ENCODE measurements at places on chromosomes 5 and 9.
A peak's percentile ranks its signal among the peaks of the same experiment; 100 is the strongest.

- DNase-seq, result no peak
Observed at GRCh38 chr5:142242272-142242671, 82.5 kb downstream of the SPRY4 start.

- DNase-seq, result no peak
Observed at GRCh38 chr9:70030156-70030555, 13.5 kb upstream of the MAMDC2 start.

- DNase-seq, result no peak
Observed at GRCh38 chr9:93292664-93293328, 108.9 kb downstream of the WNK2 start.

DNA sequence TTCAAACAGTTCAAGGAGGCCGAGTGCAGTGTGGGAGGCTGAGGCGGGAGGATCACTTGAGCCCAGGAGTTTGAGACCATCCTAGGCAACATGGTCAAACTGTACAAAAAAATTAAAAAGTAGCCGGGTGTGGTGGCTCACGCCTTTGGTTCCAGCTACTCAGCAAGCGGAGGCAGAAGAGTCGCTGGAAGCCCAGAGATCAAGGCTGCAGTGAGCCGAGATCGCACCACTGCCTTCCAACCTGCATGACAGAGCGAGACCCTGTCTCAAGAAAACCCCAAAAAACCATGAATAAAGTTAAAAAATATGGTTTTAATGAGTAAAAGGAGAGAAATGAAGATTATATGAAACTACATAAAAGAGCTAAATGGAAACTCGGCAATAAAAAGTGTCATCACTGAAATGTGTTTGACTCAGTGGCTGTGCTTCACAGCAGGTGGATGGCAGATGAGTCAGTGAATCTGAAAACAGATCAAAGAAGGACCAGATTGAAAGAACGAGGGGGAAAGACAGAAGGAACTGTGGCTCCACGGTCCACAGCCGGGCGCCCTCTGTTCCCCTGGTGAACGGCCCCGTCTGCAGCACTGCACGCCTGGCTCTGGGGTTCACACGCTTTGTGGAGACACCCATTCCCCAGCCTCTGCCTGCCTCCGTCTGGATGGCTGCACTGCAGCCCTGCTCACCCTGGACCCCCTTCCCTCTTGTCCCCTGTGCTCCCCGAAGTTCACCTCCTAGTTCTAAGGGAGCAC, 25.1 kb downstream of the EXD3 start:
- DNase-seq, result no peak

DNA sequence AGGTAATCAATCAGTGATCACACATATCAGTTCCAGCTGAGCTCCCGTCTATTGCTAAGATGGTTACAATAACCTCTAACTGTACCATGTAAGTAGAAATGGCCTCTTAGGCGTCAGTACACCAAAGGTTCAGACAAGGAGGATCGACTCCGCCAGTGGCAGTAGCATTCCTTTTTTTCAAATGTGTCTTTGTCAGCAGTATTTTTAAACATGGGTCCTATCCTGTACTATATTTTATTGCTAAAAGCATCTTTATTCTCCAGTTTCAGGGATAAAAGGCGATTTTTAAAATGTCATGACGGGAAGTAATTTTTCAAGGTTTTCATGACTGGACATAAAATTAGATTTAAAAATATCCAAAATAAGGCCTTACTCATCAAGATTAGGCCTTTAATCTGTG, 64.8 kb upstream of the TBCA start:
- DNase-seq, result no peak

DNA sequence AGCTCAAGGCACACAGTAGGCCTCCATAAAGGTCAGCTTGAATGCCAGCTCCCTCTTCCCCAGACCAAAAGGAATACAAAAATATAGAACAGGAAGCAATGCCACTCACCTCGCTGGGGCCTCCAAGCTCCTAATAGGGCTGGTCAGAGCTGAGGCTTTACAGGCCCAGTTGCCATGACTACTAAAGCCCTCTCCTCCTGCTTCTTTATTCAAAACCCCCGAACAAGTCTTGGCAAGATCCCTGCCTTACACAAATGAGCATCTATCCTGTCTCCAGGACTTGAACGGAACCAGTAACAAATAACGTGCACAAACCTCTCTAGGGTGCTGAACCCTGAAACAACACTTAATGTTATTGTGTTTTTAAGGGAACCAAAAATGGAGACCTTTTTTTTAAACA, 136.3 kb downstream of the SIL1 start:
- DNase-seq, result peak; percentile 10

DNA sequence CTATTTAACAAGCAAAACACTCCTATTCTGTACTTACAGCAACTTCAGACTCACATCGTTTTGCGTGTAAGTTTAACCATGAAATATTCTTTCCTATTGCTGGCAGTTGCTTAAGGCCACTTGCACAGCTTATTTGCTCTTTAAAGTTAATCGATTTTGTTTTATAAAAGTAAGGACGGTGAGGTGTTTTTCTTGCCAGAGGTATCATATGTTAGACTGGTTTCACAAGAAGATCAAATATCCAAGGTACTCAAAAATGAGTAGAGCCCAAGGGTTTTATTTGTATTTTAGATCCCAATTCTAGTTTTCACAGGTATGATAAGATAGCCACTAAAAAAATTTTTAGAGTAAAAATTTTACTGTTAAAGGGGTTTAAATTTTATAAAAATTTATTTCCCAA, 16.2 kb downstream of the CLINT1 start:
- DNase-seq, result no peak

DNA sequence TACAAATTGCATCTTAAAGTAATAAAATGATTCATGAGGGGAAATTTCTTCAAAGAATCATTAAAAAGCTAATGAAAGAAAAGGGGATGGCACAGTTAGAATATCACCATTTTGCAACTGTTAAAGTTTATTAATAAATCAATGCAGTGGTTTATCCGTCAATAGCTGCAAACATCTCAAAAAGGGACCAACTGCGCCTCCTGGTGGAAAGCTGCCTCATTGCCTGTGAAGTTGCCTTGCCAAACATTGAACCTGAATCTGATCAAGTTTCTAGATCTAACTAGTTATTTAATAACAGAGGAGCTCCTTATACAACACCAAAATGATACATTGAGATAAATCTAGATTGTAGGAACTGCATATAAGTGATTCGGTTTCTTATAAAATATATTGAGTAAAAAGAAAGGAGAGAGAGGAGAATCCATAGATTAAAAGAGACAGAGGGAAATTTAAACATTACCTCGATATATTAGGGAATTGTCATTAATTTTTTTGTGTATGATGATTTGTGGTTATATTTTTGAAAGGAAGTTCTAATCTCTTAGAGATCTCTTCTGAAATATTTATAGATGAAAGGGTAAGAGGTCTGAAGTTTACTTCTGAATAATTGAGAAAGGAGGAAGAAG, 6.9 kb upstream of the NDUFB6 start:
- peak; percentile 47 for DNase-seq

DNA sequence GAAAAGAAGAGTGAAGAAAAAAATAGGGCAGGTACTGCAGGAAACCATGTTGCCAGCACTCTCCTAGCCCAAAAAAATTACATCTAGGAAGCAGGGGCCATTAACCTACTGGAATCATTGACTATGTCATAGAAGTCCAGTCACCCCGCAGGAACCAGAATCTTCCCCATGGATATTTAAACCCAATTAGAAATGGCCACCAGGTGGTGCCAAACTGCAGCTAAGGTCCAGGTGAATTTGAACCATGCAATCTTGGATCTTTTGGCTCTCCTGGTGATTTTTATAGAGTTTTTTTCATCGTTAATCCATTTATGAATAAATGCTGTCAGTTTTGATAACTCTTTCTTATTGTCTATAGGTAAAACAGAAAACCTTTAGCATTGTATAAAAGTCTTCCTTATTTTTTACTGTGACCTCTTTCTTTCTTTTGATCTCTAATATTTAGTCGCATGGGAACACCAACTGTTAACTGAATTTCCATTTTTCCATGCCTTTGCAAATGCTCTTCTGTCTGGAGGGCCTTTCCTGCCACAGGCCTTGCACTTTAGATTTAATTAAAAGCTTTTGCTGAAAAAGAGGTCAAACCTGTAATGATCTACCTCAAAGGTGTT, 147.5 kb upstream of the FGF10 start:
- no peak for DNase-seq

GRCh38 chr9:130128251-130128650, 44.0 kb upstream of the NCS1 start:
- DNase-seq, result no peak

DNA sequence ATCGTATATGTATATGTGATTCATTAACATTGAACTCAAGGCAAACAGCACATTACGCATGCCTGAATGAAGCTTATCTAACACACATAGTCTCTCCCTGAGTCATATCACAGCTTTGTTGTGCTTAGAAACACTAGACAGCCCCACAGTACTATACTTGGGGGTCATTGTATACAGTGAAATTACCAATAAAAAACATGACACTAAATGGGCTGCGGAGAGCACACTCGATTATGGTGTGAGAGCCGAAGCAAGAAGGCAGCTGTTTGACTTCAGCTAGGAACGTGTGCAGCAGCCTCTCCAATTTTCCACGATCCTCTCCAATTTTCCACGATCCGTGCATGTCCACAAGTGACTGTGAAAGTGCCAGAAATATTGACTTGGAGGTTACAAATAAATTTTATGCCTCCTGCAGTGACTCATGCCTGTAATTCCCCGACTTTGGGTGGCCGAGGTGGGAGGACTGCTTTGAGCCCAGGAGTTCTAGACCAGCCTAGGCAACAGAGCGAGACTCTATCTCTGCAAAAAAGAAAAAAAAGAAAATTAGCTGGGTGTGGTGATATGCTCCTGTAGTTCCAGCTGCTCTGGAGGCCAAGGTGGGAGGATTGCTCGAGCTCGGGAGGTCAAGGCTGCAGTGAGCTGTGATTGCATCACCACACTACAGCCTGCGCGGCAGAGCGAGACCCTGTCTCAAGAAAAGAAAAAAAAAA, 102.4 kb downstream of the DAPK1 start:
- DNase-seq, result no peak

GRCh38 chr5:10478436-10478835, 36.8 kb downstream of the ROPN1L start:
- DNase-seq, result no peak

- DNase-seq, result no peak
Observed at GRCh38 chr9:23258569-23258968, 567.5 kb downstream of the ELAVL2 start.

DNA sequence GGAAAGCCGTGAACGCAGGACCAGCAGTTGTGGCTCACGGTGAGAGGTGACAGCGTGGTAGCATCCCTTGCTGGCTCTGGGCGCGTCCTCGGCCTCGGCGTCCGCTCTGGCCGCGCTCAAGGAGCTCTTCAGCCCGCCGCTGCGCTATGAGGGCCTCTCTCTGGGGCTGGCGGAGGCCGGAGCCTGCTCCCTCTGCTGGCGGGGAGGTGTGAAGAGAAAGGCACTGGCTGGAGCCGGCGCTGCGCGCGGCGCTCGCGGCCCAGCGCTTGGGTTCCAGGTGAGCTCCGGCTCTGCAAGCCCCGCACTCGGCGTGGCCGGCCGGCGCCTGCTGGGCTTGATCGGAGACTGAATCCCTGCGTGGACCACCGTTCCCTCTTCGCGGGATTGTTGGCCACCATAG, 705.6 kb downstream of the SEMA5A start:
- DNase-seq, result no peak
